ENCODE measurements at places on chromosomes 4 and X. TPM values are rescaled to one million over a fixed set of nuclear protein-coding genes. Genes with fewer than 3 reads are reported as not detected.

DNA sequence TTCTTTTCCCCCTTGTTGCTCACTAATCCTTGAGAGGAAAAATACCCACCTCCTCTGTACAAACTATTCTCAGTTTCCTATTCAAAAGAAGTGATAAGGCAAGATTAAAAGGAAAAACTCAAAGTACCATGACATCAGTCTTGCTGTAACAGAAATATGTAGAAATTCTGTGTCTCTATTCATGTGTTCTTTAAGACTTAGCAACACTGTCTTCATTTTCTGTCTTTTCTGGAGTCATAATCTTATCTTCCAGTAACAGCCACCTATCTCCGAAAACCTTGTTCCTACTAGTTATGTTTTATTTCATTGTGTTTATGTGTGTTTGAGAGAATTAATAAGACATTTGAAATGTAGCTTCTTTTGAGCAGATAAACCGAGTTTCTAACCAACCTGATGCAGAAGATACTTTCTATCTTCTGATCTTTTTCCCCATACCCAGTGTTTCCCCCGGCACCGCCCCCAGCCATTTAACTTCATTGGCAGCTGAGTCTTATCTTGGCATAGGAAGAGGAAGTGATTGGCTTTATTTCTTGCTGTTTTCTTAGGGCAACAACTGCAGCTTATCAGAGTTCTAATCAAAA is 8.0 kb downstream of the FAM241A start:
- no peak for DNase-seq

- peak; percentile 89 for DNase-seq
Observed at GRCh38 chr4:74473155-74473811, 28.3 kb downstream of the AREG start.

- peak; percentile 43 for DNase-seq
Observed at GRCh38 chrX:32744921-32745320, 466.4 kb downstream of the DMD start.

- DNase-seq: no peak
Observed at GRCh38 chrX:136762820-136763452, 17.8 kb downstream of the ARHGEF6 start.

- peak; percentile 6 for DNase-seq
Observed at GRCh38 chr4:155179216-155179615, 29.2 kb upstream of the NPY2R start.

DNA sequence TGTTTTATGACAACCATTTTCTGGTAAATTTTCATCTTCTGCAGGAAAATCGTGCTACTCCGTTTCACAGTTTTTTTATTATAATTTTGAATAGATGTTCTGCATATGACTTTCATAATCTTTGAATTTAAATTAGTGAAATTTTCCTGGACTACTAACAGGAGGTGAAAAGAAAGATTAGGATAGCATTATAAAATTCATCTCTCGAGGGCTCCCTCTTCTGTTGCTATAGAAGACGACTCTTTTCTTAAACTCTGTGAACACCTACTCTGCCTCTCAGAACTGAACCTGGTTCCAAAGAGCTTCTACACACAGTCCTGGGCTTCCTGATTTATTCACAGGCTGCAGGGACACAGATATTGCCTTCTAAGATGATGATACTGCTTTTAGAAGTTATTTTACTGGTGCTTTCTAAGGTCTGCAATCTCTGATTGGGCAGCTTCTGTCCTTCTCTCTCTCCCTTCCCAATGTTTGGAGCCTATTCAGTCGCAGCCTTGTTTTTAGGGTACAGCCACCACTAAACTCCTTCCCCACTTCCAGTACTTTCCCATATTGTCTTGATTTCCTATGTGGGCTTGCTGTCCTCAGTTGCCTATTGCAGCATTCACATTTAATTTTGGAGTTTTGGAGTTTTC is 10.1 kb upstream of the SAP30 start:
- peak; percentile 34 for DNase-seq

GRCh38 chrX:1589356-1590130 is 1.9 kb upstream of the AKAP17A start:
- no peak for DNase-seq

DNA sequence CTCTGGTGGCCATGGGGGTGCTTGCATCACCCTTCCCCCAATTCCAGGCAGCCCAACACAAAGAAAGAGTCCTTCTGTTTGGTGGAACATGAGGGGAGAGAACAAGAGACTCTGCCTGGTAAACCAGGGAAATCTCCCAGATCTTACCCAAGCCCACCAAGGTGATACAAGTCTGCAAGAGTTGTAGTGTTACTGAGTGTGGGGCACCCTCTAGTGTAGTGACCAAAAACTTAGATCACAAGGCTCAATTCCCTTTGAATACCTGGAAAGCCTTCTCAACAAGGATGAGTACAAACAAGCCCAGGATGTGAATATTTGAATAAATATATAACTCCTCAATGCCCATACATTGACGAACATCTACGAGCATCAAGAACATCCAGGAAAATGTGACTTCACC is 64.7 kb downstream of the IL13RA2 start:
- no peak for DNase-seq

- DNase-seq: no peak
Observed at GRCh38 chr4:160044693-160045092, 941.8 kb downstream of the RAPGEF2 start.

GRCh38 chr4:48792348-48793006 is 12.4 kb upstream of the FRYL start:
- no peak for DNase-seq

DNA sequence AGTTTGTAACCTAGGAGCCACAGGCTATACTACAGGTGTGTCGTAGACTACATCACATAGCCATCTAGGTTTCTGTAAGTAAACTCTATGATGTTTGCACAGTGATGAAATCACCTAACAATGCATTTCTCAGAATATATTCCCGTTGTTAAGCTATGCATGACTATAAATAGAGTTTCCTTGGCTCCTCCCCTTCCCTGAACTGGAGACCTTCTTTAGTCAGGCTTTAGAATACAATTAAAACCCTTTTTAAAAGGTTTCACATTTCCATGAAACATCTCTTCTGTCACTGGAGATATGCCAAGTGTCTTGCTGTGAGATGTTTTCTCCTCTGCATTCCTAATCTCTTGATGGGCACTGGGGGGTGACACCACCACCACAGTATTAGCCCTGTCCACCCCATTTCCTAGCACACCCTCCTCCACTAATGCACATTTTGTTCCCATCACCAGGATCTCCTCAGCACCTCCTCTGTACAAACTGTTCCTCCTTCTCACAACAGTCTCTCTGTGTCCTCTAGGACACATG is 334.6 kb upstream of the CPEB2 start:
- DNase-seq: peak; percentile 45

- peak; percentile 71 for DNase-seq
Observed at GRCh38 chr4:147198411-147199051, 252.9 kb upstream of the TTC29 start.

DNA sequence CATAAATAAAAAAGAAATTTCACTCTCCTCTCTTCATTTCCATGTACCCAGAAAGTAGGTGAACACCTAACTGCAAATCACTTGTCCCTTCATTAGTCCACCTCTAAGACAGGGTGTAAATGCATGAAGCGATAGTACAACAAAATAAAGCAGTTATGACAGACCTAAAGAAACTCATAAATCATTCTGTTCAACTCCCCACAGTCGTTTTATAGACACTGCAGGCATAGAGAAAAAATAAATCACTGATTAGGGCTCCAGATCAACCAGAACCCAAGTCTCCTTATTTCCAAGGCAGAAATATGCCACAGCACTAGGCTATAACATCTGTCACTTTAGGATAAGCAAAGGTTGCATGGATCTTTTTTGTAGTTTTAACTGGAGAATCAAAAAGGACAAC is 3.0 kb downstream of the RASGEF1B start:
- DNase-seq: no peak

- no peak for DNase-seq
Observed at GRCh38 chr4:84862064-84862463, 104.4 kb downstream of the WDFY3 start.

Gene RAB39B
- total RNA-seq: 3.0 TPM

Gene FRMPD4
- 0.50 TPM for total RNA-seq

Gene ADH1B
- 364 TPM for total RNA-seq

Gene RNF150
- 0.51 TPM for total RNA-seq

Gene SPANXD
- total RNA-seq: not detected

Gene KLHL13
- total RNA-seq: 22.5 TPM

Gene DCTD
- total RNA-seq: 88.8 TPM

Gene IL3RA
- total RNA-seq: not detected

Gene TMEM31
- not detected for total RNA-seq

Gene RPS6KA6
- 3.3 TPM for total RNA-seq

Data from fibroblast of lung (primary cell).